Activated naive CD4-positive, alpha-beta T cell (primary cell): ENCODE measurements at places on chromosomes 1 and 21.

DNA sequence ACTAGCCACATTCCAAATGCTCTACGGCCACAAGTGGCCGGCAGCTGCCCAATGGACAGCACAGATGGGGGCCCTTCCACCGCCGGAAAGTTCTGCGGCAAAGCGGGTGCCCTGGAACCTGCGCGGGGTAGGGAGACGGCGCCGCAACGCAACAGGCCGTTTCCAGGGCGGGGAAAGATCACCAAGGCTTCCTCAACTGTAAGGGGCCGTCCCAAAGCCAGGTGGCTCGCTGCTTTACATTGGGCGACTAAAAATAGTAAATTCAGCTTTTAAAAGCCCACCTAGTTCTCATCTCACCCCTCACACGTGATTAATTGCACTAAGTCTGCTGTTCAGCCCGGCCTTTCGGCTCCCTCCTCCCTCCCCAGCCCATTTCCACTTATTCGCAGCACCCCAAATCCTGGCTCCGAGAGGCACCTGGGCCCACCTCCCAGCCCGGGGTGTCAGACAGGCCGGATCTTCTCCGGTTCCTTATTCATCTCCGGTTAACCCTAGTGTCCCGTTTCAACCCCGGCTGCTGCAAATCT, 643 bp downstream of the CFAP298 start:
- DNase-seq = no peak

DNA sequence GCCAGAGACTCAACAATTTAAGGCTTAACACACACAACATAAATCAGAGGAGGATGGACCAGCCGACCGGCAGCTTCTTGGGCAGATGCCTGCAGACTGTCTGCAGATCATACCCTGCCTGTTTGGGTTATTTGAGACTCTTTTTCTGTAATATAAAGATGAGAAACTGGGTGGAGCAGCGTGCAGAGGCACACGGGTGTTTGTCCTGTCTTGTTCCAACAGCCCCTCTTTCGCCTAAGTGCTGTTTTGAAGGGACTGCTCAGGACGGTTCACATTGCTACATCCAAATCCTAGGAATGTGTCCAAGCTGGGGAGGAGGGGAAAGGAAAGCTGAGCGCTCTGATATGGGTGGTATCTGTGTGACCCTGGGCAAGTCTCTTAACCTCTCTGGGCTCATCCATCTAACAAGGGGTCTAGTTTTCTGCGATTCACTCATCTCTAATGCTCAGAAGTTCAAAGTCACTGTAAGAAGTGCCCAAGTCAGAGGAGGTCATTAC, 149.9 kb downstream of the CLIC6 start:
- no peak for DNase-seq

GRCh38 chr1:224338150-224338838, 8.3 kb upstream of the NVL start:
- DNase-seq = no peak

- DNase-seq = no peak
Measured at GRCh38 chr1:3640121-3640837, 9.6 kb downstream of the WRAP73 start.

GRCh38 chr1:4468804-4469514, 185.4 kb upstream of the AJAP1 start:
- DNase-seq = no peak

- DNase-seq = no peak
Measured at GRCh38 chr21:38924954-38925353, 119.2 kb downstream of the ETS2 start.

DNA sequence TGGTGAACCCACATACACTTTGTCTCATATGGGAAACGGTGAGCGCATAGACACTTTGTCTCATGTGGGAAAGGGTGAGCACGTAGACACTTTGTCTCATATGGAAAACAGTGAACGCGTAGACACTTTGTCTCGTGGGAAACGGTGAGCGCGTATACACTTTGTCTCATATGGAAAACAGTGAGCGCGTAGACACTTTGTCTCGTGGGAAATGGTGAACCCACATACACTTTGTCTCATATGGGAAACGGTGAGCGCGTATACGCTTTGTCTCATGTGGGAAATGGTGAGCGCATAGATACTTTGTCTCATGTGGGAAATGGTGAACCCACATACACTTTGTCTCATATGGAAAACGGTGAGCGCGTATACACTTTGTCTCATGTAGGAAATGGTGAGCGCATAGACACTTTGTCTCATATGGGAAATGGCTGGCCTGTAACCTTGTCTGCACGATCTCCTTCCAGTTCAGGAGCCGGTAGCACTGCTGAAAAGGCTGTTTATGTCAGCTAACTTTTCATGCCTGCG, 50.7 kb upstream of the TRAPPC10 start:
- no peak for DNase-seq

GRCh38 chr1:121522061-121522759, 337.4 kb downstream of the SRGAP2C start:
- no peak for DNase-seq

DNA sequence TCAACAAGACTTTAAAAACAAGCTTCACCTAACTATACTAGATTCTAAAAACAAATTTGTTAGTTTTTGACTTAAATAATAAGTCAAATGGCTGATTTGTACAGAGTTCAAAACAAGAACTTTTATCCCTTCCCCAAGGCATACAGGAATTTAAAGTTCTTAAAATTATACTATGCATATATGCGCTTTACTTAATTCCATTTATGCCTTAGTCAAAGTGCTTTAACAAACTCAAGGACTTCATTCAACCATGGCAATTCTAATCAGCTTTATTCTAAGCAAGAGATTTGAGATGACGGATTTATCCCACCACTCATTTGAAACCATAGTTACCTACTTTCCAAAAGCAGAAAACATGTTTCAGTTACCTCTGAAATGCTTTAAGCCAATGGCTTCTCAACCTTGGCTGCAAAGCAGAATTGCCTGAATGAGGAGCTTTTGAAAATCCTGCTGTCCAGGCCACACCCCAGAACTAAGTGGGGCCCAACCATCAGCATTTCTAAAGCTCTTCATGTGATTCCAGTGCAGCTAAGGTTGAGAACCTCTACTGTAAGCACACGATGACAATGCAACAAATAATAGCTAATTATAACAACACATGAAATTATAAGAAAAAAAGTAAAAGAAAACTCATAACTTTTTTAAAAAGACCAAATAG, 44.6 kb downstream of the TTLL7 start:
- DNase-seq = no peak

DNA sequence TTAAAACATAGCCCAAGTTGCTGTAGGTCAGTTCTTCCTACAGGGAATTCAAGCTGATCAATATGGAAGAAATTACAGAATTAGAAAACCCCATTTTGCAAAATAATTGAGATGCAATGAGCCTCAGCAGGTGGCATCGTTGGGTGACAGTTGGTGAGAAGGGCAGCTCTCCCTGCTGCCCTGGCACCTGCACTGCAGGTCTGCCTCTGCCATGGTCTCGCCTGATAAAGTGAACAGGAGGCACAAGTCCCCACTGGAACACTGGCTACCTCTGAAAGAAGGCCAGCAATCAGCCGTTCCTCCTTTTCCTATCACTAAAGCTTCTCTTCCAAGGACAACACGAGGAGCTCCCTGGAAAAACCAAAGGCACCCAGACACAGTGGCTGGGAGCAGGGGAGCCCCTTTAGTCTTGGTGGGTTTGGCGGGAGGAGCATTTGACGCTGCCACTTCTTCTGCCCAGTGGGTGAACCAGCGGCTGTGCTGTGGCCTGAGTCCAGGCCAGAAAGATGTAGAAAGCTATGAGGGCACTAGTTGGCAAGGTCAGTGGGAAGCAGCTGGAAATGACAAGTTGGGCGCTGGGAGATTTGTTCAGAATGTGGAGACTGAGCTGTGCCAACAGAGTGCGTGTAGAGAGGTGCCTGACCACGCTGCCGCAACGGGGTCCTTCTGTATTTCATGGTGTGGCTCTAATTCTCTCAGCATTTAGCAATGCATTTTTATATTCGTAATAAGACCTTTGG, 93.1 kb downstream of the RIPK4 start:
- DNase-seq = no peak

DNA sequence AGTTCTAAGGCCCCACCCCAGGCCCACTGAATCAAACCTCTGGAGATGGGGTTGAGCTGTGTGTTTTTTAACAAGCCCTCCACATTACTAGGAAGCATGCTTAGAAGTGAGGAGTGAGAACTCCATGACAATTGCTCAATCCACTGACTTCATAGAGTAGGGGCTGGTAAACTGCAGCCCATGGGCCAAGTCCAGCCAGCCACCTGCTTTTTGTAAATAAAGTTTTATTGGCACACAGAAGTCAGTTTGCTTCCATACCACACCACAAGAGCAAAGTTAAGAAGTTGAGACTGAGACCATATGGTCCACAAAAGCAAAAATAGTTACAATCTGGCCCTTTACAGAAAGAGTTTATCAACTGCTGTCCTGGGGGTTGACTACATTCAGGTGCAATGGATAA, 309.2 kb downstream of the SETD4 start:
- DNase-seq = no peak

GRCh38 chr1:41939194-41939593, 20.5 kb upstream of the HIVEP3 start:
- DNase-seq = no peak

DNA sequence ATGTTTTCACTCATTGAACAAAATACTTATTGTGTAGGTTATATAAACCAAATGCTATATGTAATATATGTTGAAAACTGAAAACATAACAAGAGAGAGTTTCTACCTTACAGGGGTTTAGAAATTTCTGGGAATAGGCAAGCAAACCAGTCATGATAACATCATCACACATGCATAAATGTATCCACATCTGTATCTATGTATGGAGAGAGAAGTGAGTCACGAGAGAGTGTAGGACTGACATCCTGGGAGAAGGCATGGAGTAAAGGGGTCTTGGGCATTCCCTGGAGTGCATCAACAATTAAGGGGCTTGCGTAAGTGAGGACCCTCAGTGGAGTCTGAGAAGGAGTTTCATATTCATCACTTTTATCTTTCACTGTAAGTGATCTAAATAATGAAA, 65.5 kb downstream of the PCNX2 start:
- no peak for DNase-seq

- DNase-seq = no peak
Measured at GRCh38 chr21:19507682-19508260, 1104.2 kb upstream of the TMPRSS15 start.

GRCh38 chr1:199778324-199778955, 249.1 kb upstream of the NR5A2 start:
- DNase-seq = no peak

DNA sequence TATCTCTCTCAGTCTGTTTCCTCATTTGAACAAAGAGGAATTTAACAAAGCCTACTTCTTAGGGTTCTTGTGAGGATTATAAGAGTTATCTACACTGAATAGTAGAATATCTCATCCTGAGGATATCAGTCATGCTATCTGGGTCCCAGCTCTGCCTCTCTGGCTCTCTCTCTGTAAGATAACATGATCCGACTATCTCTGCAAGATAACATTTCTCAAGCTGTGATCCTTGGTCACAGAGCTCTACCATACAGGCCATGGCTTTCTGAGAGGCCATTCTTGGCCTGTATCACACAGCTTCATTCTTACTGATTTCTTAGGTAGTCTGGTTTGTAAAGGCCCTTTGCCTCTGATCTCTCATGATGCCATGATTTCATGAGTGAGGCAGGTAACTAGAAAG, 71.0 kb upstream of the TRABD2B start:
- DNase-seq = no peak

GRCh38 chr1:94790246-94790645, 29.9 kb upstream of the SLC44A3 start:
- no peak for DNase-seq

- no peak for DNase-seq
Measured at GRCh38 chr1:87294633-87295032, 34.0 kb upstream of the LMO4 start.

DNA sequence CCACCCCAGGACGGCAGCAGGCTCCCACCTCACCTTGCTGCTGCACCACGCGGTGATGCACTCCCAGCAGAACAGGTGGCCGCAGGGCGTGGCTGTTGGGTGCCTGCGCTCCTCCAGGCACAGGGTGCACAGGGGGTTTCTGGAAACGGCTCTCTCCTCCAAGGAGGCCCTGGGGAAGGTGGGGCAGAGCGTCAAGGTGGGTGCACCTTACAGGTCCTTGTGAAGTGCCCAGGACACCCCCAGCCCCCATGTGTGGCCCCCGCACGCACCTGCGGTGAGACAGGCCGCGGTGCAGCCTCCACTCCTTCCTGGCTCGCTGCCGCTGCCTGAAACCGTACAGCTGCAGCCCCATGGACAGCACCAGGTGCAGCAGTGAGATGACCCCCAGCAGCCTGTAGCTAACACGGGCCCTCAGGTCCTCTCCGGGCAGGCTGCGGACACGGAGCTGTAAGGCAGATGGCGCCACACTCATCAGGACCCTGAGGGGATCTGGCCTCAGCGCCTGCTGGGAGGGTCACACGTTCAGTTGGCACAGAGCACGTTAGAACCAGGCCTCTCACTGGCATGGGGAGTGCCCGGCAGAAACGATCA, 5.8 kb downstream of the PEX10 start:
- DNase-seq = no peak

- no peak for DNase-seq
Measured at GRCh38 chr21:42343556-42343955, 7.2 kb downstream of the TFF2 start.

GRCh38 chr1:198096390-198096789, 60.4 kb upstream of the NEK7 start:
- no peak for DNase-seq

DNA sequence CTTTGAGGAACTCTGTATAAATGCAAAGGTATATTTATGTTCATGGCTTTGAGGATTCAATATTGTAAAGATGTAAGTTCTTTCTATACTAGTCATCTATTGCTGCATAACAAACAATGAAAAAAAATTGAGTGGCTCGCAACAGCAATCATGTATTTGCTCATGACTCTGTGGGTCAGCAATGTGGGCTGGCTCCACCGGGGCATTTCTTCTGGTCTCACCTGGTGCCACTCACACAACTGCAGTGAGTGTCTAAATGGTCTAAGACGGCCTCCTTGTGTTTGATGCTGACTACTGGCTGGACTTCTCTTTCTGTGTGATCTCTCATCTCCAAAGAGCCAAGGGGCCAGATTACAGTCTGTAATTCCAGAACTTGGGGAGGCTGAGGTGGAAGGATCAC, 45.1 kb upstream of the EXO1 start:
- DNase-seq = no peak

- no peak for DNase-seq
Measured at GRCh38 chr1:161936786-161937185, 86.9 kb downstream of the OLFML2B start.

- no peak for DNase-seq
Measured at GRCh38 chr1:208069317-208069716, 158.4 kb upstream of the CD34 start.

GRCh38 chr1:202193614-202194327, at the start of gene LGR6:
TSS of gene LGR6 (plus strand) at chr1:202193799. CDS start at chr1:202193990, 191 bp downstream.
- no peak for DNase-seq

DNA sequence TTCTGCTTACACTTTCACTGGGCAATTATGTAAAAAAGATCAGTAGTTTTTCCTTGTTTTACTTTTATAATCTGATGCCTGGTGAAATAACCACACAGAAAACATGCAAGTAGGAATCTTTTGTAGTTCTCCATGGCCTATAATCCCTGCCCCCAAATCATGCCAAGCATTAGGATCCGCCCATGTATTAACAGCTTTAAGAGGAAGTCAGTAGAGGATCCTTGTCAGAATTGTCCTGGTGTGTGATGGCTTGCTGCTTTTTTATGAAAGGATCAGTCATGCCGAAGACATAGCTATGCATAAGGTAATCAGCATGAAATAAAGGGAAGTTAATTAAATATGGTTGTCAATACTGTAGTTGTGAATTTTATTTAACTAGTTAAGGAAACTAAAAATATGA, 20.0 kb downstream of the ADGRL2 start:
- no peak for DNase-seq
